ENCODE measurements at places on chromosomes 2 and 18.

GRCh38 chr2:3408781-3409180 lies 29.3 kb downstream of the TRAPPC12 start:
- no peak for DNase-seq

DNA sequence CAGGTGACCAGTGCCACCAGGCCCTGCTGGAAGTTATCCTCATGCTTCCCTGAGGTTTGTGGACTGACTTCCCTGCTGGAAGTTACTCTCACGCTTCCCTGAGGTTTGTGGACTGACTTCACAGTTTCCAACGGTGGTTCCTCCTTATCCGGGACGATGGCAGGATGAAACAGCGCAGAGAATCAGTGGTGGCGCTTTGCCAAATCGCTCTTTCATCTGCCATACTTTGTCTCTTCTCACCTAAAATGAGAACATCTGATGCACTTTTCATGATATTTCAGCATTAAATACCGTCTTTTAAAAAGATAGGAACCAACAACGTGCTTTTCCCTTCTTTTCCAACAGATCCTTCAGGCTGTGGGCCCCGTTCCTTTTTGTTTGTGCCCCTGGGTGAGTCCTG lies 183.3 kb downstream of the LDLRAD4 start:
- DNase-seq: no peak

DNA sequence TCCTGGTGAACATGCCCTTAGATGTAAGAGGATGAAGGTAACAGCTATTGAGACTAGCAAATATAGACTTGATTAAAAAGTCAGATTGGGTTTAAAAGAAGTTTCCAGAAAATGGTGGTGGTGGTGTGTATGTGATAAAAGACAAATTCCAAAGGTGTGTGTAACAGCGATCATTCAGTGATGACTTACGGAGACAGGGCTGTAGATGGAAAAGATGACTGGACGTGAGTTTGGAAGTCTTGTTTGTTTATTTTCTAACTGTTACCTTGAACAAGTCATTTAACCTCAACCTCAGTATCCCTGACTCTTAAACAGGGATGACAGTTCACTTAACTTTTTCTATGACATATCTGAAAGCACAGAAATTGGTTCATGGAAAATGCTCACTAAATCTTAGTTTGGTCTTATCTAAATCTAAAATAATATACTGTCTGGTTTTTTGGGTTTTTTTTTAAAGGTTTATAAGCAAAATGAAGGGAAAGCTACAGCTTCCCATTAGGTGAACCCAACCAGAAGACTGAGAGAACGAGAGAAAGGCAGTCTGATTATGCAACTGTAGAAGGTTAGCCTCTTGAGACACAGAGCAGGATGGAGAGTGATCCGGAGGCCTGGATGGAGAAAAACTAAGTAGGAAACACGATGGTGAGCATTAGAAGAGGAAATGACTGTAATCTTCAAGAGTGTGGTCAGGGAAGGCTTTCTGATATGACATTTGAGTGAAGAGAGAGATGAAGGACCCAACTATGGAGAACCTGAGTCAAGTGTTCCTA lies 71.9 kb downstream of the TCF4 start:
- no peak for DNase-seq

- DNase-seq: no peak
Measured at GRCh38 chr2:169005080-169005598, 26.0 kb downstream of the ABCB11 start.

GRCh38 chr2:45191146-45191863 lies 182.1 kb upstream of the SIX2 start:
- DNase-seq: no peak

DNA sequence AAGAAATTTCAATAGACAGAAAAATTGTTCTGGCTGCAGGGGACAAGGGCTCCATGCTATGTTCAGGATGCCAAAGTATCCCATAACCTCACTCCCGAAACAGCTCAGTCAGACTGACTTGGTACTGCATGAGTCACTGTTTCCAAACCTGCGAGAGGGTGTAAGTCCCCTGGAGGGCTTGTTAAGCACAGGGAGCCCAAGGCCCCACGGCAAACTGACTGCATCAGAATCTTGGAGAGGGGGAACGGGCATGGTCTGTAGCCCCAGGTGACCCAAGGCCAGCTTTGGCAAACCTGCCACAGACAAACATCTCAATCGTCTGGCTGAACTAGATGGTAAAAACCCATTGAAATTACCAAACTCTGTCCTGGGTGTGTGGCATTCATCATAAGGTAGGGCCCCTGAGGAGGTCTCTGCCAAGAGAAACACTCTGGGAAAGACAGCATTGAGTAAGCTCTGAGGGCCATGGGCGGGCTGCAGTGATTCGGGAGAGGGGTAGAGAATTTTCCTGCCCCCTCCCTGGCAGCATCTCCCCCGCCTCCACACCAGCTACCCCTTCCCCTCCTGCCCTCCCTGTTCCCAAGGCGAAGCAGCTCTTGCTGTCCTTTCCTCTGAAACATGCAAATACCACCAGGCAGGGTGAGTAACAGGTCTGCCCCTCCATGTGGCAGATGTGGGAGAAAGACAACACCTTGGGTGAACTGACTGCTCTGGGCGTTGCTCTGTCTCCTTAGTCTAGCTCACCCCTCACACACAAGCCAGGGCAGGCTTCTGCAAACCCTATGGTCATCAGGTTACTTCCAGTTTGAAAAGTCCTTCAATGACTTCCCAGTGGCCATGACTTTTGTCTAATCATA lies 274.7 kb upstream of the SIX2 start:
- DNase-seq: no peak

GRCh38 chr18:52715991-52716390 lies 376.0 kb downstream of the DCC start:
- no peak for DNase-seq

All from cortex of kidney (tissue), 1 donor.